ENCODE measurements at places on chromosomes 3 and 15.

GRCh38 chr15:92605225-92605944, 50.2 kb downstream of the FAM174B start:
- DNase-seq, result no peak

DNA sequence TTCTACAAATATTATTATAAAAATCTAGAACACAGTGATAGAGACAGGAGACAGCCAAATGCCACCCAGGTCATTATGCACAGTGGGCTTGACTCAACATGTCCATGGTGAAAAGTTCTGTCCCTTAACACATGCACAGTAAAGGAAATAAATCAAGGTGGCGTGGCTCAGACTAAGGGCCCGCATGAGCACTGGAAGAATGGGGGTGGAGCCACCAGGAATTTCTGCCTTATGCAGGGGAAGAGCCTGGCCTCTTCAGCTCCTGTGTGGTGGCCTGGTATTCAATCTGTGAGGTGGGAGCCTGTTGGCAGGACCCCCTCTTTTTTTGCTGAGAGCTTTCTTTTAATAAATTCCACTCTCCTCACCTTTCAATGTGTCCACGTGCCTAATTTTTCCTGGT, 17.2 kb upstream of the SPG21 start:
- DNase-seq, result no peak

DNA sequence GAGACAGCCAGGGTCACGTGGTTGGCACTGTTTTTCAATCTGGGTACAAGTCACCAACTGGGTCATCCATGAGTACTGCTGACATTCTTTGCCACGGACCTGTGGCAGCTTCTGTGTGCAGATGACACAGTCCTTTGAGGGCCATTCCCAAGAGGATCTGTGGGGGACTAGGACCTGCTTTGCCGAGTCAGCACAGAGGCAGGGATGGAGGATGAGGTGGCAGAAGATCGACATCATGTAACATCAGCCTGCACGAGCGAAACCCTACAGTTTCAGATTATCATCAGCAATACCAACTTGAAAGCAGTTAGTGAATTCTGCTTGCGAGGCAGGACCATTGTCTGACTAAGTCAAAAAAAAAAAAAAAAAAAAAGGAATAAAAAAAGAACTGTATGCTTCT, 227.7 kb downstream of the FOXP1 start:
- DNase-seq, result no peak

GRCh38 chr15:100999369-100999768, 80.2 kb downstream of the LRRK1 start:
- DNase-seq, result no peak

- no peak for DNase-seq
These were observed 90.5 kb downstream of the DNASE1L3 start for GRCh38 chr3:58120075-58120812.

DNA sequence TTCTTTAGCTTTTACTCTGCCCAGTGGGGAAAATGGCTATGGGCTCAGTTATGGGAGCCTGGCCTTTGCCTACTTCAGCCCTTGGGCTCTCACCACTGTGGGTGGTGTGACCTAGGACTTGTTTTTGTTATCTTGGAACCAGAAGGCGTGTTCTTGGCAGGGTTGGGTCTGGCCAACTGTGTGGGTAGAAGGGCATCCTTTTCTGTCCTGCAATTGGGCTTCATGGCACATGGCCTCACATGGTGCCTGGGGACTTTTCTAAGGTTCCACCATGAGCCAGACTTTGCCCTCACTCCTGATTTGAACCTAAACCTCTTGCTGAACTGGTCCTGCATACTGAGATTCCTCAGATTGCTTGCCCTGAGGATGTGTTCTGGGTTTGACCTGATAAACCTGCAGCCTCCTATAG, 1.7 kb downstream of the GLYCTK start:
- no peak for DNase-seq

GRCh38 chr3:12879191-12879815, 37.9 kb upstream of the RPL32 start:
- DNase-seq, result no peak

DNA sequence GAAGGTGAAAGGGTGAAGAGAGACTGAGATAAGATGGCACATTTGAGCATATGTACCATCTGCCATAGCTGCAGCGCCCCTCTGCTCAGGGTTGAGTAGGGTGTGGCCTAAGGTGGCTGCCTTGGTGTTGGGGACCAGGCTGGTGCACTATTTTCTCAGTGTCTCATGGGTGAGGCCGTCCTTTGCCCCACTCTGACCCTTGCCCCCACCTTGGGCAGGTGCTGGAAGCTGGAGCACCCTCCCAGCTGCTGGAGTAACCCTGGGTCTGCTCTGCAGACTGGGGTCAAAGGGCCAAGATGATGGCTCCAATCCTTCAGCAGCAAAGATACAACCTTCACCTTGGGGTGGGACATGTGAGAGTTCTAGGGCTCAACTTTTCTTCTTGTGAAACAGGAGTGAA, 69.2 kb downstream of the DAPK2 start:
- DNase-seq, result no peak

GRCh38 chr15:37794947-37795346, 139.5 kb upstream of the TMCO5A start:
- DNase-seq, result no peak

GRCh38 chr3:535566-536416, 339.2 kb downstream of the CHL1 start:
- no peak for DNase-seq

GRCh38 chr3:72338942-72339669, 509.1 kb downstream of the SHQ1 start:
- no peak for DNase-seq

DNA sequence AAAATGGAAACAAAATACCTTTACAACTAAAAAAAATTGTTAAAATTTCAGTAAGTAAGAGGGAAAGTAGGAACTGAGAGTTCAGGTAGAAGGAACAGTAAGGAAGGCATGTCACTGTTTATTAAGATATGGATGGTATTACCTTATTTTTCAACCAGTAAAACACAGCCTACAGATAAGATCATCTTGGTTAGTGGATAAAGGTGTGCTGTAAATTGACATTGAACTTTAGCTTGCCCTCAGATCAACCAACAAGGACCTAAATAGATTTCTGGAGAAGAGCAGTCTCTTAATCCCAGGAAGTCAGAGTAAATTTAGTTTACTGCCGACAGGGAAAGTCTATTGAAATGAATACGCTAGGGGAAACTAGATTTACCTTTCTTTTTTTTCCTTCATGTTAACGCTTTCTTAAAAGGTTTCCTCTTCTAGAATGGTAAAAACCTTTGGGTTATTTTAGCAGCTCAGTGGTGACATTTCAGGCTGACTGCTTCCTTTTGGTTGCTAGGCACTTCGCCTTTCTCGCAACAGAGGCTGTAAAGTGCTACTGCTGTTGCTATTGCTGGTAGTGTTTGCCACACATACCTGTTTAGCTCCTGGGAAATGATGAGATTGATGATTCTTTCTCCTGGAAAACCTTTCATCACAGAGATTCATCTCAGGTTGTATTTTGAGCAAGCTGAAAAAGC, 12.9 kb downstream of the DZIP3 start:
- no peak for DNase-seq

- no peak for DNase-seq
These were observed 110.8 kb downstream of the NR2E3 start for GRCh38 chr15:71921191-71921590.

GRCh38 chr3:195468391-195468776, 25.6 kb upstream of the ACAP2 start:
- DNase-seq, result no peak

- DNase-seq, result no peak
These were observed 15.4 kb downstream of the RTP1 start for GRCh38 chr3:187212705-187213104.

- DNase-seq, result no peak
These were observed 20.7 kb downstream of the CHL1 start for GRCh38 chr3:217099-217813.

DNA sequence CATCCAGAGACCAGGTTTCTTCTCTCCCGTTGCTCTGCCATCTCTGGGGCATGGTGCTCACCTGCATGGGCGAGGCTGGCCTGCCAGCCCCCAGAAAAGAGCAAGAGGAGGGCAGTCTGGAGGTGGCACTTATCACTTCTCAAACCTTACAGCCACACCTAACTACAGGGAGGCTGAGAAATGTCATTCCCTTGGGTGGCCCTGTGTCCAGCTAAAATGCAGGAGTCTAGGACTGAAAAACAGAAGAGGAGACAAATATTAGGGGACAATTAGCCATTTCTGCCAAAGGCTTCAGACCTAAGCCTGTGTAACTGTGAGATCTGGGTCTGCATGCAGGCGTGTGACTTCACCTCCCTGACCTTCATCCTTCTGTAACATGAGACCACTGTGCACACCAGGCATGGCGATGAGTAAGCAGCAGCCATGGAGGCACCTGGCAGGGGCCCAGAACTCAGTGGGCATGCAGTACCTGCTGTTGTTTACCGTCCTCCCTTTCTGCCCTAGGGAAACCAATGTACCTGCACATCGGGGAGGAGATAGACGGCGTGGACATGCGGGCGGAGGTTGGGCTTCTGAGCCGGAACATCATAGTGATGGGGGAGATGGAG, 83.4 kb downstream of the MESD start:
- no peak for DNase-seq

DNA sequence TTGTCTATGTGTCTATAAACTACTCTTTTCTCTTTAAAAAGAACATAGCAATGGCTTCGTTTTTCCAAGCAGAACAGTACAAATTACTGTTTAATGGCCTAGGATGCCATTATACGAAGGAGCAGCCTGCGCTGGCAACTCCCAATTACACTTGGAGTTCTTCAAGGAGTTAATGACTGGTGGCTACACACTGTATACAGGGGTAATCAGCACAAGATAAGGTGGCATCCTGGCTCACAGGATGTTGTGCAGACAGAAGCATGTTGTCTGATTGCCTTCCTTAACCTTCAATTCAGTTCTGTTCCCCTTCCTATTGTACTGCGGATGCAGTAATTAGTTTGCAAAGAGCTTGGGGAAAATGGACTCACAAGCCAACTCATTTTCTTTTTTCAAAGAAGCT, 250.7 kb upstream of the ROBO2 start:
- no peak for DNase-seq

- no peak for DNase-seq
These were observed 119.8 kb upstream of the ALDH1A3 start for GRCh38 chr15:100759698-100760356.

DNA sequence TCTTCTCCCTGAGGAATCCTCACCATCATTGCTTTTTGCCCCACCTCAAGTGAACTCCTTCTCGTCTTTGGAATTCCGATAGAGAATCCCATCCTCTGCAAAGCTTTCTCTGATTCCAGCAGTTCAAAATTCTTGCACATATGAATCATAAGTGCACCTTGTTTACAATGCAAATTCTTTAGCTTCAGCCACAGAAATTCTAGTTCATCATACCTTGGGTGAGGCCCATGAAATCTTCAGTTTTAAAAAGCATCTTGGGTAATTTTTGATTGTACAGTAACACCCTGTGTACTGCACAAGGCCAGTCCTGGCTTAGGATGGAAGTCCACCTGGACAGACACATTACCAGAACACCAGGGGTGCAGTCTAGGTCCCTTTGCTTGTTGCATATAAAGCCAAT, 30.8 kb downstream of the MDFIC2 start:
- no peak for DNase-seq

GRCh38 chr3:16768014-16768413, 116.7 kb upstream of the PLCL2 start:
- DNase-seq, result no peak

DNA sequence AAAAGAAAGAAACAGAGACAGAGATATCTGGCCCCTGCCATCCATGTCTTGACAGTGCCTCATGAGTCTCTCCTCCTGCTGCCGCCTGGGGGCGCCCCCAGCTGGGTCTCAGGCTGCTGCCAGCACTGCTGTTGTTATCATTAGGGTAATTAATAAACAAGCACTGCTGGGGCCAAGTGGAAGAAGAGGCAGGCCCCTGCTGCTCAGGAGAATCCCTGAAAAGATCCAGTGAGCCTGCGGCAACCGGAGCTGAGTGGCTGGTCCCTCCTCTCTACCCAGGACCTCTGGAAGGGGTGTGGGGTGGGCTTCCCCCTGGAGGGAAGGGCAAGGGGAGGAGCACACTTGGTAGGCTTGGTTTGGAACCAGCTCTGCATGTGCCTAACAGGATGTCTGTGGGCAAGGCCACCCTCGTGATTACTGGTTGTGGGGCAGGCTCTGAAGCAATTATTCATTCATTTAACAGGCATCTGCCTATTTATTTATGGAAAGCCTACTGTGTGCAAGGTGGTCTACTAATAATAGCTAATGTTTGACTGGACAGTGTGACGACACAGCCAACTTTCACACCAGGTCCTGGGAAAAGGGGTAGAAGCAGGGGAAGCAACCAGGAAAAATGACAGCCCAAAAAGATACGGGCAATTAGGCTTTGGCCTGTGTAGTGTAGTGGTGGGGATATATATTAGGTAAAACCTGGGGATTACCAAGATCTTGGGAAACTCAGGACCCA, 1.2 kb upstream of the TYRO3 start:
- DNase-seq, result peak; percentile 59

- no peak for DNase-seq
These were observed 50.9 kb downstream of the PLXNA1 start for GRCh38 chr3:127033786-127034185.

DNA sequence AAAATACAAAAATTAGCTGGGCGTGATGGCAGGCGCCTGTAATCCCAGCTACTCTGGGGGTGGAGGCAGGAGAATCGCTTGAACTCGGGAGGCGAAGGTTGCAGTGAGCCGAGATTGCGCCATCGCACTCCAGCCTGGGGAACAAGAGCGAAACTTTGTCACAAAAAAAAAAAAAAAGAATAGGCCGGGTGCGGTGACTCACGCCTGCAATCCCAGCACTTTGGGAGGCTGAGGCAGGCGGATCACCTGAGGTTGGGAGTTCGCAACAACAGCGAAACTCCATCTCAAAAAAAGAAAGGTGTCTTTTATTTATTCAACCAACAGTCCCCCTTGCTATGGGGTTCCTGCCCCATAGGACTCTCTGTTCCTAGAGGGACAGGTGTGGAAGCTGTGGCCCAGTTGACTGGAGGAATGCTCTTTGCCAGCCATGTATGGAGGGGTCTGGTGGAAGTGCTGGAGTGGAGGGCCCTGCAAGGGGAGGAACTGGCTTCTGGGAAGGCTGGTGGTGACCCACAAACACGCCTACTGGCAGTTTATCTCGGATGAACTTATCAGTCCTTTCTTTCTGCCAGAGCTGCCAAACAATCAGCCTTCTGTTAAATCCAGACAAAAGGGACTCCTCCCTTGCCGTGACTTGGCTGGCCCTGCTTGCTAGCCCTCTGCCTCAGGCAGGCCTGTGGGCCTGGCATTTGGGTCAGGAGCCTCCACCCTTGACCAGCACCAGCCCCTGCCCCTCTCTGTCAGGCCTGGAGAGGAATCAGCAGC, 4.6 kb upstream of the DAG1 start:
- no peak for DNase-seq

GRCh38 chr3:154684440-154684839, 254.4 kb upstream of the GPR149 start:
- DNase-seq, result no peak

GRCh38 chr15:39594446-39595337, 13.8 kb downstream of the THBS1 start:
- no peak for DNase-seq

- DNase-seq, result no peak
These were observed 48.5 kb downstream of the PXYLP1 start for GRCh38 chr3:141280086-141280485.

GRCh38 chr15:83285979-83286553, 1.6 kb upstream of the BNC1 start:
- DNase-seq, result no peak
